ENCODE measurements at places on chromosomes 11 and 22.

GRCh38 chr22:43520632-43521039 is 108.8 kb downstream of the MPPED1 start:
- no peak for DNase-seq

- no peak for DNase-seq
Observed at GRCh38 chr11:71485063-71485399, 32.0 kb downstream of the NADSYN1 start.

DNA sequence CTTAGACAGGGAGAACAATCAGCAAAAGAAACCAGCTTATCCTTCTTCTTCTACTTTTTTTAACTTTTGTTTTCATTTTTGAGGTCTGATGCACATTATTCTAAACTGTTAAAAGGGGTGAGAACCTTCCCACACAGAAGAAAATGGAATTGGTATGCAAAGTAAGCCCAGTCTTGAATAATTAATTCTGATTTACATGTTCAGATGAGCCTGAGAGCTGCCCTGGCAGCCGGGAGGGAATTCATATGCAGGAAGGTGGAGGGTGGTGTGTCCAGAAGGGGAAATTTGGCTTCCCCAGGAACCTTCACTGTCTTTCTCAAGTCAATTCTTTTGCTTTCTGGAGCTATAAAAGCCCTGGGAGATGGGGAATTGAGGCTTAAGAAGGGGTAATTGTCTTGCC is 181.0 kb downstream of the INSC start:
- no peak for DNase-seq

DNA sequence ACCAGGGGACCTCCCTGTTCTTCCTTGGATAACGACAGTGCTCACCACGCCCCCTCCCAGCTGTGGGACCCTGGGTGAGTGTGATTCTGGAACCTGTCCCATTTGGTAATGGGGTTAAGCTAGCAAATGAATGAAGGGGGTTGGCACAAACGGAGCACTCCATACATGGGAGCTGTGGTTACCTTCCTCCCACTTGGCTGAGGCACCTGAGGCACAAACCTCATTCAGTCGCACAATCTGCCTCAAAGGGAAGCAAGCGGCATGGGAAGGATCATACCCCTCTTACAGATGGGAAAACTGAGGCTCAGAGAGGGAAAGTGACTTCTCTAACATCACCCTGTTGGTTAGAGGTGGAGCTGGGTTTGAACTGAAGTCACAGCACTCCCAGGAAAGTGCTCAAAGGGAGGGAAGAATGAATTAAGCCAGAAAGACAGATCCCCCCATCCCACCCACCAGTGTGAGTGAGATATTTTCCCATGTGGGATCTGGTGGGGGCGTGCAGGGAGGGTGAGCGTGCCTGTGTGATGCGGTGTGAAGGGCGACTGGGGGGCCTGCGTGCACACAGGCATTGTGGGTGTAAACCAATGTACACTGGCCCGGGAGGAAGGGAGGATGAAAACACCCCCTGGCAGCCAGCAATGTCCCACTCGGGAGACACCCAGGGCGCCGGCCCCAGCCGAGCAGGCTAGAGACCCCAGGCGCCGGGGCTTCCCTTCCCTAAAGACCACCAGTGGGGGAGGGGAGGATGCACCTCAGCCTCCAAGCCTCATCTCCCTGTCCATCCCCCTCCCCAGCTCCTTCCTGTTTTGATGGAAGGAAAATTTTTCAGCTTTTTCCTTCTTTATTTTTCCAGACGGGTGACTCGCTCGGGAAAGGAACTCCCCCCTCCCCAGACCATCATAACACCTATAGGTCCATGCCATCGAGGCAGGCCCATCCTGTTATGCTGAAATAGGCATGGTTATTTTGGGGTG is 8.0 kb upstream of the PDGFB start:
- DNase-seq, result no peak

- DNase-seq, result no peak
Observed at GRCh38 chr11:19552161-19552560, 160.5 kb upstream of the NAV2 start.

GRCh38 chr11:1854949-1855885 is 2.3 kb downstream of the LSP1 start:
- no peak for DNase-seq

- no peak for DNase-seq
Observed at GRCh38 chr11:16365581-16366228, 9.4 kb upstream of the SOX6 start.

DNA sequence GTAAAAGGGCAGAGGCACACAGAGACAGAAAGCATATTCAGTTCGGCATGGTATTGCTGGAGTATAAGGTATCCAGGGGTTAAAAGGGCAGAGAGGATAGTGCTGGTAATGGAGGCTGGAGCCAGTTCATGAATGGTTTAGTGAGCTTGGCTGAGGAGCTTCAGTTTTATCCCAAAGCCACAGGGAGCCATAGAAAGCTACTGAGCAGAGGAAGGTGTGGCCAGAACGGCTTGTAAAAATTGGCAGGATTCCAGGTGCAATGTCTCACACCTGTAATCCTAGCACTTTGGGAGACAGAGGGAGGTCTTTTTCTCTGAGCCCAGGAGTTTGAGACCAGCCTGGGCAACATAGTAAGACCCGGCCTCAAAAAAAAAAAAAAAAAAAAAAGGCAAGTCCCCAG is 186.1 kb downstream of the MYO18B start:
- DNase-seq, result no peak

GRCh38 chr22:44861245-44861644 is 108.9 kb downstream of the ARHGAP8 start:
- no peak for DNase-seq

DNA sequence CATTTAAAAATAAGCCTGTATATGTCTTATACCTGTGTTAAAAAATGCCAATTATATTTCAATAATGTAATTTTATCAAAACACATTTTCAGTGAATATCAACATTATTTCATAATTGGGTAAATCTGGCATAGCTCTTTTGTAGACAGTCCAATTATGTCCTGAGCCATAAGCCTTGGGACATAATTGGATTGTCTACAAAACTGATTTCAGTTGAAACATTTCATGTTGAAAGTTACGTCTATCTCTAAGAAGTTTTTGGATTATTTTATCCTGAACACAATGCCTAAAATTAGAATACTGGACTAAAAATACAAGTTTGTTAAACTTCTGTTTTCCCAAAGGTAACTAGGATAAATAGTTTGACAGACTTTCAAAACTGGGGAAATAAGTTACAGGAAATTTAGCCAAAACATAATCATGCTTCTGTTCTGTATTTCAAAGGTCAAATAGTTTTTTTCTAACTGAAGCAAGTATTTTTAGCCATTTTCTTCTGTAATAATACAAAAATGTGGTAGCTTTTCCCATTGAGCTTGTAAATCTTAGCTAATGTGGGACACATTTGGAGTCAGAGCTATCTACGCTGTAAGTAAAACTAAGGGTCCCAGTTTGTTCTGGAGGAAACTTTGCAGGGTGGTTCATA is 100.7 kb upstream of the BIRC3 start:
- DNase-seq, result no peak

DNA sequence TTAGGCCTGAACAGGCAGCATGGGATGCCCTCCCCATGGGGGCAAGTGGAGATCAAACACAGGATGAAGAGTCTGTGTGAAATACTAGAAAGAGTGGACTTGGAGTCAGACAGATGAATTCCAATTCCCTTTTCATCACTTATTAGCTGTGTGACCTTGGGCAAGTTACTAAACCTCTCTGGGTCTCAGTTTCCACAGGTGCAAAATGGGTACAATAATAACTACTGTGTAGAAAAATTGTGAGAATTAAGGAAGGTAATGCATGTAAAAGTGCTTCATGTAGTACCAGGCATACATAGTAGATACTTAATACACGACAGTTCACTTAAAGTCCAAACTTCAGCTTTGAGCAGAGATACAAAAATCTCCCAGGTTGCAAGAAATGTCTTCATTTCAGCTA is 176.4 kb downstream of the DSCAML1 start:
- DNase-seq, result no peak

DNA sequence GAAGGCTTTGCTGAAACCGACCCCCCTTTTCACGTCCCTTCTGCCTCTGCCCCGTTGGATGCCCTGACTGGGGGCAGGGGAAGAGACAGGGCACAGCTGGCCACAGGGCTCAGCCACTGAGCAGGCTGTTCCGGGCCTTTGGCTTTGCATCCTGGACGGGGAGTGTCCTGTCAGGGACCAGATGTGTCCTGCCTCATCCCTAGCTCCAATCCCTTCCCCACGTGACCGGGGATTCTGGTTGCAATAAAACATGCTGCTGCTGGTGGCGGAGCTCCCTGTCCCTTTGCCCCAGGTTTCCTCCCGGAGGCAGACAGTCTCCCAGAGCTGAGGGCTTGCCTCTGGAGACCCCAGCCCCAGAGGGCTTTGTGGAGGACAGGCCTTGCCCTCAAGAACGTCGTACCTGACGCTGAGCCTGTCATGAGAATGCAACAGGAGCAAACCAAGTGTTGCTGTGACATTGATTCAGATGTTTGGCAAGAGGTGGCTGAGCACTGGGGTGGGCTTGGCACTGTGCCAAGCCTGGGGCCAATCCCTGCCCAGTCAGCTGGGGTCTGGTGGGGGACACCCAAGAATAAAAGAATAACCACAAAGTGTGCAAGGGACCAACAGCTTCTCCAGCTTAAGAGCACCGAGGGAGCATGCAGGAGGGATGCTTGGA is 7.3 kb downstream of the CDC42EP2 start:
- no peak for DNase-seq

DNA sequence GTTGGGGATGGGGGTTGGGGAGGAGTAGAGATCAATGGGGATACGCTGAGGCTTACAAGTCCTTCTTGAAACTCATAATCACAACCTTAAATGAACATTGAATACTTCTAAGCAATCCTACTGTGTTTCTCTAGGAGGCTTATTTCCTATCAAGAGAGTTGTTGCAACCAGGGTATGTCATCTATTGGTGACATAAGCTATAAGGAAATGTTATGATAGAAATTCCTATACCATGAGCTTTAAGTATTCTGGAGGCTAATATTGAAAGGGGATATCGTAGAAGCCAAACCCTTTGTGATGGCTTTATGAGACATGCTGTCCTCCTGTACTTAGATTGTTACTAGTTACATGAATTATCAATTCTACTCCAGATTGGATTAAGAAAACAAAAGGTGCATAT is 72.9 kb downstream of the DKK3 start:
- DNase-seq, result no peak

DNA sequence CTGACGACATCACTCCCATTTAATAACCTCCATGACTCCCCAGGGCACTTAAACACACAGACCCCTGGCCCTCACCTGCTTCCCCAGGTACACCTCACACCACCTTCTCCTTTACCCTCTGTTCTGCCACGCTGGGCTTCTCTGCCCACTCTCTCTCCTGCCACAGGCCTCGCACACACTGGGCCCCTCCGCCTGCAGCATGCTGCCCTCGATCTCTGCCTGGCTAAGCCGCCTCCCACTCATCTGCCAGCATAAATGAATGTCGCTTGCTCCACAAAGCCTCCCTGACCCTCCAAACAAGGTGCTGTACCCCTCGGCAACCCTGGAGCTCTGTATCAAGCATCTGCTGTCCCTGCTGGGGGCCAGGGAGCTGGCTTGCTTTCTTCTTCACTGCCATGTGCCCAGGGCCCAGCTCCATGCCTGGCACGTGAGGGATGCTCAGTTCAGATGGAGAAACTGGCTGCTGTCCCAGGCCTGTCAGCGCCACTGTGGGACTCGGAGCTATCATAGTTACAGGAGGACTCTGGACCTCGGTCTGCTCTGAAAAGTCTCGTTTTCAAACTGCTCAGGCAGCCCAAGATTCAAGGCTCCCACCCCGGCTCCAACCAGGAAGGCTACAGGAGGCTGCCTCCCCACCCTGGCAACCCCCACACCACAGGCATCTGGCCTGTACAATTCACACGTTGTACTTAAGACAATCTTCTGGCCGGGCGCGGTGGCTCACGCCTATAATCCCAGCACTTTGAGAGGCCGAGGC is 11.9 kb downstream of the TTLL1 start:
- DNase-seq, result no peak

DNA sequence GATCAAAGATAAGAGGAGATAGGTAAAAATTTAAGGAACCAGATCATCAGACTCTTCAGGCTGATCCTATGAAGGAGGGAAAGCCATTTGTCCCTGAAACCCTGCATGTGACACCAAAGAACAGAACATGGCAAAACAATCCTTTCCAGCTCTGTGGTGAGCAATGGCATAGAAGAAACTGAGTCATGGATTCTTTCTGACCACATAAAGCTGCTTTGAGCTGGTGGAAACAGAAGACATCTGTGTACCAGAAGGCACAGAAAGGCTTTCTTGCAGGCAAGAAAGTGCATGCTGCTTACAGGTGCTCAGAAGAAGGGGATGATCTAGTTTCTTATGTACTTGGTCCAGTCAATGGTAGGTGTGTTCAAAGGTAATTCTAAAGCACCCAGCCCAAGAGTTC is 45.0 kb upstream of the APOA1 start:
- DNase-seq, result no peak

DNA sequence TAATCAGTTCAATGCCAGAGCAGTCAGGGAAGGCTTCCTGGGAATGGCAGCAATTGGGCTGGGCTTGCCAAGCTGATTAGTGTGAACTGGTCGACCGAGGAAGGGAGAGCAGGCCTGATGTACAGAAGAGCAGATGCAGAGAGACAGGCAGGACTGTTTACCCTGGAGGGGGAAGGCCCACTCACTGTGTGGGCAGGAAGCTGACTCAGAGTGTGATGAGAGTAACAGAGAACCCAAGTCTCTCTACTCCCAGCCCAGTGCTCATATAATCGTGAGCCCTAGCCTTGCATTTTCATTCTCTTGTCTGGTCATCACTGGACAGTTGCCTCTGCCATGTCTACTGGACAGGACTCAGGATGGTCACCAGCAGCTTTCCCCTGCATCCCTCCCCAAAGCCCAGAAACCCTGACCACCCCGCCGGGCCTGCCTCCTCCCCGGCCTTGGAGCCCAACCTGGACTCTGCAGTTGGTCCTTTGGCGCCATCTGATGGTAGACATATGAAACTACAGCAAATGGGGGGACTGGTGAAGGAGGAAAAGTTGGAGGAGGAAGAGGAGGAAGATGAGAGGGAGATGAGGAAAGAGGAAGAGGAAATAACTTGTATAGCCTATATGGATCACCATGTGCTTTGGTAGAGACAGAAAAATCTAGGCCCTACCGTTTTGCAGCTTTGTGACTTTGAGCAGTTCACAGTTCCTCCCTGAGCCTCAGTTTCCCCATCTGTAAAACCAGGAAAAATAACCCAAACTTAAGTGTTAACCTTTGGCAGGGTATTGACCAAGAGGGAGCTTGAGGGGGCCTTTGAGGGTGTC is 43.4 kb upstream of the PRDM11 start:
- peak; percentile 69 for DNase-seq

GRCh38 chr11:62755086-62755615 is 1.2 kb upstream of the ZBTB3 start:
- no peak for DNase-seq

GRCh38 chr22:24437091-24437490 is 9.7 kb downstream of the ADORA2A start:
- DNase-seq, result no peak

- DNase-seq, result no peak
Observed at GRCh38 chr11:133965031-133965601, 8.3 kb upstream of the IGSF9B start.

DNA sequence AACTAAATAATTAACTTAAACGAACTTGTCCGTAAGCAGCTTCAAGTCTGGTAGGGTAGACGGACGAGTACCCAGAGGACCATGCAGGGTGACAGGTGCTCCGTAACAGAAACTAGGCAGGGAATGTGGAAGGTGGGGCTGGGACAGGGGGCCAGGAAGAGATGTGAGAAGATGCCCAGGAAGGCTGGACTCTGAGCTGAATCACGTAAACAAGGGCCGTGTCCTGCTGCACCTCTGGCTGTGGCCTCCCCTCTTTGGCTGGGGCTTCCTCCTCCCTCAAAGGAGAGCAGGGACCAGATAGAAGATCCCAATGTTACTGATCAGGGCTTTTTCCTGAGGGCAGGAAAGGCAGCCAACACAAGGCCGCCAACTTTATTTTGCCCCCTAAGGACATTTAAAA is 47.9 kb downstream of the PACSIN2 start:
- DNase-seq, result no peak
